ENCODE measurements at places on chromosomes 12 and 14.

DNA sequence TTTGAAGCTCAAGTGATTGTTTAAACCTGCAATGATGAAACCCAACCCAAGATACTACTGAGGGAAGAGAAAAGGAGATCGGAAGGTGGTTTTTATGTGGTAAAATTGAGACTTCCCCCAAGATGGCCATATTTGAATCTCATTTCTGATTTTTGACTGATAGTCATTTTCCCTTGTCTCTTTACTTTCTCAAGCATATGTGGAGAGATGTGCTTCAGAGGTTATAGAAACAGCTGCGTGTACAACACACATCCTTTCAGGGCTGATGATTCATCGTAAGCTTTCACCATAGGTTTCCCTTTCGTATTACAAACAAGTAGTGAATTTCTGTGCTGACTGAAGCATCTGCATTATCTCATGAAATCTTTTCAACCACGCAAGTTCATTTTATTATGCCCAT, 276.2 kb downstream of the EMP1 start:
- no peak for DNase-seq

- DNase-seq, result no peak
These were observed 8.7 kb downstream of the ITGA7 start for GRCh38 chr12:55698965-55699364.

DNA sequence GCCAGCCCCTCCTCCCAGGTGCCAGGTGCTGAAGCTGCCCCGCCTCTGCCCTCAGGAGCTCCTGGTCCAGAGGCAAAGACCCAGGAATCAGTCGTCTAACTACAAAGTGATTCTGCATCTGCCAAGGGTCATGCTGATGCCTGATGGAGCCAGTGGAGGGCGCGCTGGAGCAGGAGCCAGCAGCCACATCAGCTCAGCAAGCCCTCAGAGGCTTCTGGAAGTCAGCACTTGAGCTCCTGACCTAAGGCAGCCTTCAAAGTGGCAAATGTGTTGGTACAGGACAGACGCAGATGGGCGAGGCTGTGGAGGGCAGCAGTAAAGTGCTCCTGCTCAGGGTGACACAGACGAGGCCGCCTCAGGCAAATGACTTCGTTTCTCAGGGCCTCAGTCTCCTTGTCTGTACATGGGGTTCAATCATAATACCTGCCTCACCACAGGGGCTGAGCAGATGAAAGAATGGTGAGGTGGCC, 10.9 kb downstream of the C12orf43 start:
- DNase-seq, result peak; percentile 92

DNA sequence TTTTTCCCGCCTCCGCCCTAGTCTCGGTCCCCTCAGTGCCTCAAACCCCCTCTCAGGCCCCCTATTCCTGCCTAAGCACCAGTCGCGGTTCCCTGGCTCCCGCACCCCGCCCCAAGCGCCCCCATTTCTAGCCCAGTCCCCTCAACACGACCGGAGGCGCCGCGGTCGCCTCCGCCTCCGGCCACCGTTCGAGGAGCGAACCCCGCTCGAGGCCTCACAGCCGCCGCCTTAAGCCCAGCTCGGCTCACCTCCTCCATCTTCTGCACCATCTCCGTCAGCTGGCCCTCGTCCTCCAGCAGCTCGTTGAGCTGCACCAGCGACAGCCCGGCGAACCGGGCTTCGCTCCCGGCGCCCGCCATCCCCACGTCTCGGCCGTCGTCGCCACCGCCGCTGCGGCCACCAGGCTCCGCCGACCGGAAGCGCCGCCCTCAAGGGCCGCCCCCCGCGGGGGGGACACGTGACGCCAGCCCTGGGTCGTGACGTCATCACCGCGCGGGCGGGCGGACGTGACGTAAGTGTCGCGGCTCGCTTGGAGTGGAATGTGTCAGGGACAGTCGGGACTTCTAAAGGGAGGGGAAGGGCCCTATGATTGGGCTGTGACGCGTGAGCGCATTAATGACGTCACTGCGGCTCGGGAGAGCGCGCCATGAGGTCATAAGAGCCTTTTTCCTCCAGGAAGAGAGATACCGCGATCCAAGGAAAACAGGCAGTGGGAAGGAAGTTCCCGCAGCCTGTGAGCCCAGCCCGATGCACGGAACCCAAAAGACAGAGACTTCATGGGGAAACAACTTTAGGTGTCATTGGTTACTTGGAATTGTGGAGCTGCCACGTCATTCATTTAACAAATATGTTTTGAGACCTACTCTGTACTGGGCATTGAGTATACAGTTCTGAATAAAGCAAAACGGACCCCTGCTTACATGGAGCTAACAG, at the start of gene VPS37B:
Gene VPS37B (minus strand): TSS at position 421 of the 933 bp plus-strand sequence. CDS start 62 bp downstream, at position 359.
- peak; percentile 78 for DNase-seq

GRCh38 chr14:90551070-90551704, 154.4 kb downstream of the CALM1 start:
- DNase-seq, result no peak

GRCh38 chr12:113260127-113260526, 38.9 kb downstream of the TPCN1 start:
- DNase-seq, result no peak

DNA sequence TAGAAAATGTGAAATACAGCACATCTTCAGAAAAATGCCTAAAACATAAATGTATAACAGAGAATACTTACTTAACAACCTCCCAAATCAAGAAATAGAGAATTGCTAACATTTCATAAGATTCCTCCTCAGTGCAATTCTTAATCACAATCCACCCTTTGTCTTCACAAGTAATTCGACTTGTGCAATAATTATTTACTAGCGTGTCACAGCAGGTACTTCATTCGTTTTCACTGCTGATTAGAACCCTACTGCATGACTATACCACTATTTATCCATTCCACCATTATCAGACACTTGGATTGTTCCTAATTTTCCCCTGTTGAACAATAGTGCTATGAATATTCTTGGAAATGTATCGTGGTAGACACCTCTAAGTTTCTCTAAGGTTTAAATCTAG, 64.9 kb upstream of the BBS10 start:
- no peak for DNase-seq

- no peak for DNase-seq
These were observed 61.2 kb upstream of the FAM222A start for GRCh38 chr12:109652233-109652976.

DNA sequence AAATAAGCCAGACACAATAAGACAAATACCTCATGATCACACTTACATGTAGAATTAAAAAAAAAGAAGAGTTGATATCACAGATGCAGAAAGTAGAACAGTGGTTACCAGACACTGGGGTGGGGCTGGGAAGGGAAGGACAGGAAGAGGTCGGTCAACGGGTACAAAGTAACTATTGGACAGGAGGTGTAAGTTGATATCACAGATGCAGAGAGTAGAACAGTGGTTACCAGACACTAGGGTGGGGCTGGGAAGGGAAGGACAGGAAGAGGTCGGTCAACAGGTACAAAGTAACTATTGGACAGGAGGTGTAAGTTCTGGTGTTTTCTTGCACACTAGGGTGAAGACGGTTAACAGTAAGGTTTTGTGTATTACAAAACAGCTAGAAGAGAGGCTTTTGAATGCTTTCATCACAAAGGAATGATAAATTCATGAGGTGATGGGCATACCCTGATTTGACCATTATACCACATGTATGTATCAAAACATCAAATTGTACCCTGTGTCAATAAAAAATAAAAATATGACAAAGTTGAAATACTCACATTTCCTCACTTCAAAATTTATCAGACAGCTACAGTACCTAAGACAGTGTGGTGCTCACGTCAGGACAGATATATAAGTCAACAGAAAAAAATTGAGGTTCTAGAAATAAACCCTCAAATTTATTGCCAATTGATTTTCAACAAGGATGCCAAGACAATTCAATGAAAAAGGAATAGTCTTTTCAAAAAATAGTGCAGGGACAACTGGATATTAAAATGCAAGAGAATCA, 32.8 kb downstream of the GALC start:
- DNase-seq, result no peak

DNA sequence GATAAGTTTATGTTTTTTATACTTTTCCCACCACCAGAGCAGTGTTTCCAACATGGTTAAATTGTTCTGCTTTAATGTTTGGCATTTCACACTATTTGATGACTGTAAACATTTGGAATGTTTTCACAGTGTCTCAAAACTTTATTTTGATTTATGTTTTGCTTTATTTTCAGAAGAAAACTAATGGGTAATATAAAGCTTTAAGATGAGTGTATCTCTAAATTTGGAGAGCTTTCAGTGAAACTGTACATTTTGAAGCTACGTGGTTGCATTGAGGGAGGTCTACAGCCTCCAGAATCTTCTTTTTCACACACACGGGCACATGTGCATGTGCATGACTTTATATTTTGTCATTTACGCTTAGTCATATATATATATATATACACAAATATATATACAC, 10.7 kb downstream of the BICD1 start:
- no peak for DNase-seq

- DNase-seq, result peak; percentile 80
These were observed 27.6 kb upstream of the GALNT9 start for GRCh38 chr12:132356691-132357622.

DNA sequence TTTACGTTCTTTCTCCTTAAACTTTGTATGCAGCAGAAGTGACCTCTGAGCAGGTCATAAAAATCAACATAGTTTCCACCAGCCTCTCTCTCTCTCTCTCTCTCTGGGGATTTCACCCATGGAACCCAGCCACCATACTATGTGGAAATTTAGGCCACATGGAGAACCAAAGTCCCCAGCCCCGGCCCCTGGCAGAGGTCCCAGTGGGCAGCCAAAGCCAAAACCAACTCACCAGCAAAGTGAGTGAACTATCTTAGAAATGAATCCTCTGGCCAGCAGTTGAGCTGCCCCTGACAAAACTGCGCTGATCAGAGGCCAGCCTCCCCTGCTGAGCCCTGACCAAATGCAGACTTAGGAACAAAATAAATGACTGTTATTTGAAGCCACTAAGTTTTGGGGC, 9.2 kb downstream of the DUSP6 start:
- no peak for DNase-seq

DNA sequence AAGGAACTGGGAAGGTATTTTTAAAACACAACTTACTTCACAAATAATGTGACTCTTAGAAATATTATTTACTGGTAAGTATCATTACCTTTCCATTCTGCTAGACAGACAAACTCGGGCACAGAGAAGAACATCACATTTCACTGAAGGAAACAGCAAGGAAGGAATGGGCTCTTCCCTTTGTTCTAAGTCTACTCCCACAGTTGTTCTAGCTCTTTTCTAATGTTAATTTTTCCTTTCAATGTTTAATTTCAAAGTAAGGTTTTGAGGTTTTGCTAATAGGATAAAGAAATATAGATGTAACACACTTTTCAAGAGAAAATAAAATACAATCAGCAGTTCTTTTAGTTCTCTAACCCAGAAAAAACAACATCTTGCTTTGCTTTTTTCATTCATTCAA, 7.0 kb downstream of the NID2 start:
- DNase-seq, result no peak

GRCh38 chr14:83416476-83416875, 1882.8 kb upstream of the SEL1L start:
- no peak for DNase-seq

- DNase-seq, result no peak
These were observed 226.8 kb upstream of the ALG10 start for GRCh38 chr12:33795536-33795935.

DNA sequence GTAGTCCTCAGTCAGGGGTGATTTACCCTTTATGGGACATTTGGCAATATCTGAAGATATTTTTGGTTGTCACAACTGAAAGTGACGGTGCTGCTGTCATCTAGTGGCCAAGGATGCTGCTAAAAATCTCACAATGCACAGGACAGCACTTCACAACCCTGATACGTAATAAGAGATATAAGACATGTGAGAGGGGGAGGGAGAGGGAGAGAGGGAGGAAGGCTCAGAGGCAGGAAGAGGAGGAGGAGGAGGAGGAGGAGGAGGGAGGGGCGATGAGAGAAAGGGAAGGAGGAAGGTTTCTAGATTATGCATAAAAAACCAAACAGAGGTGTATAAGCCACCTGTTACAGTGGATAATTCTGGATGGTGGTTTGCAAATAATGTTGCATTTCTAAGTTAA, 14.3 kb downstream of the MYL2 start:
- DNase-seq, result no peak

DNA sequence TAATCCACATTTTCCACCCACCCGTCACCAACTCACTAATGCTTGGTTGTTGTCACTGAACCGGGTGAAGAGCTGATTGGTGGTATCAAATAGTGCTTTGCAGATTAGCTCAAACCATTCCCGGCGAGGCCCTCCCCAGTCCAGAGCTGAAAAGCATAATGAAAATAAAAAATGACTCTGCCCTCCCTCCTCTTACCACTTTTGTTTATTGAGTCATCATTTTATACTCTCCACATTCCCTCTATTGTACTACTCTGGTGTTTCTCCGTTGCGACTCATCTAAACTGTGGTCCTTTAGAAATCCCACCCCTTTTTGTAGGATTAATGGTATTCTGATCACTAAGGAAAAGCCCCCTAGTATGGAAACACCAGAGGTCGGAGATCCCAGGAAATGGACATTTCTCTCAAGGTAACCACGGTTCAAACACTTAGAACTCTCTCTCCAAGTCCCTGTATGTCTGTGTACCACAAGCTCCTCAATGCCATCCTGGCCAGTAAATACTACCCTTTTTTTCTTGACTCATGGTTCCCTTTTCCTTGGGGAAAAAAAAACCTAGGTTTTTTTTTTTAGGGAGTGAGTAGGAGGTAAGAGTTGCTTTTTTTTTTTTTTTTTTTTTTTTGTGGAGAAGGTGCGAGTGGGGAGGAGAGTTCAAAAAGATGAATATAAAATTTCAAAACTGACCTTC, 42.0 kb downstream of the AREL1 start:
- no peak for DNase-seq

DNA sequence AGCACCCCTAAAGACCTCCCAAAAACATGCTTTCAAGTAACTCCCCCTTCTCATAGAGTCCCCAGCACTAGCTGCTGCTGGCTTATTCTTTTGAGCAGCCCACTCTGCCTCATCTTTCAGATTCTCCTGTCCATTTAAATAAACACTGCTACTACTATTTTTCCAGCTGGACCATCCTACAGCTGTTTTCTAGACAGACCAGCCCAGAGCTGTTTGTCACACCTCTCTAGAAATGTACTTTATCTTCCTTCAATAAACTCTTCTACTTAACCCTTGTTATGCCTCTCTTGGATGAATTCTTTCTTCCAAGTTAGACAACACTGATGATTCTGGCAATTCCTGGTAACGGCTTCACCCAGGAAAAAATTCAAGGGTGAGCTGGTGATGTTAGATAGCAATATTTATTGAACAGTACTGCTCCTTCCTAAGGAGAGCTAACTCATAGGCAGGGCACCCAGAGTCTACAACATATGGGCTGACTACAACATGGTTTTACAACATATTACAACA, 995.7 kb downstream of the LRFN5 start:
- DNase-seq, result no peak
